Naive thymus-derived CD4-positive, alpha-beta T cell (primary cell): ENCODE measurements at places on chromosomes 5 and 9. TPM values are rescaled to one million over a fixed set of nuclear protein-coding genes. Genes with fewer than 3 reads are reported as not detected.

DNA sequence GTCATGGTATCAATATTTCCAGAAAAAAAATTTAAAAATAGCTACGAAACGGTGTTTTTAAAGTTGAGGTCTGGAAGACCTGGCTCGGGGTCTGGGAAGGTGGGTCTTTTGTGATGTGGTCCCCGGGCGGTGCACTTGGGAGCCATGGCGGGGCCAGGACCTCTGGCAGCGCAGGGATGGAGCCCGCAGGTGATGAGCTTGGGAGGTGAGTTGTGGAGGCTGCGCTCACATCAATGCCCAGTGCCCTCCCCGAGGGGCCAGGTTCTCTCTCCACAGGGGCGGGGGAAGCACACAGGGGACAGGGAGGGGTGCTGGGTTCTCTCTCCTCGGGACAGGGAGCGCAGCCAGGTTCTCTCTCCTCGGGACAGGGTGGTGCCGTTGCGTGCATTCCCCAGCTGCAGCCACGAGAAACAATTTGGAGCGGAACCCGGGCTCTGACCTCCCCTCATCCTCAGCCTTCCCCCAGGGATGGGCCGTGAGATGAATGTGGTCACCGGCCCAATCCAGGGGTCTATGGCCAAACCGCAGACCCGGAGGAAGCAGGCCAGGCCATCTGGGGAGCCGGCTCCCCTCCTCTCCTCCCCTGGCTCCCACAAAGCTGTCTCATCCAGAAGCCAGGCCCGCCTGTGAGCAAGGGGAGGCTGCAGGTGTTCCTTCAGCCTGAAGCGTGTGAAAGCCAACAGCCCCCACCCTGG lies 25.8 kb downstream of the DBH start:
- DNase-seq, result no peak

- DNase-seq, result no peak
Measured at GRCh38 chr9:121326130-121326838, 43.8 kb downstream of the STOM start.

Gene SPATA31D4
- not detected for total RNA-seq

DNA sequence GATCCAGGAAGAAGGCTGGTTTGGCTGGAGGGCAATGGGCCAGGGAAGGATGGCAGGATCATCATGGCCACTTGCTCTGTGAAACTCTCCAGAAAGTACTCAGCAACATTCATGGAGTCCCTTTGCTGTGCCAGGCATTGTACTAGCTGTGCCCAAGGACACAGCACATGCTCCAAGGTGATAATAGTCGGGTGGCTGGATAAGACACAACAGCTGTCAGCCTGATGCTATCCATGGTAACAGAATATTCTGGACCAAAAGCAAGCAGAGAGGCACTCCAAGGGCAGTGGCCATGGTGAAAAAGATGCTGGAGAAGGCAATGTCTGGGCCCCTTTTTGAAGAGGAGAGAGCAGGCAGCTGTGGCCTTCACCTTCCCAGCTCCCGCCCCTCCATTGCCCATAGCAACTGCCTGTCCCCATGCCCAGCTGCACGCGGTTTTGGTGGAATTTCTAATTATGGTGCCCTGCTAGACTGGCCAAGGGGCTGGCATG lies 113.8 kb upstream of the CPEB4 start:
- DNase-seq, result no peak

Gene GPR150
- 0.66 TPM for total RNA-seq

Gene GRXCR2
- not detected for total RNA-seq

DNA sequence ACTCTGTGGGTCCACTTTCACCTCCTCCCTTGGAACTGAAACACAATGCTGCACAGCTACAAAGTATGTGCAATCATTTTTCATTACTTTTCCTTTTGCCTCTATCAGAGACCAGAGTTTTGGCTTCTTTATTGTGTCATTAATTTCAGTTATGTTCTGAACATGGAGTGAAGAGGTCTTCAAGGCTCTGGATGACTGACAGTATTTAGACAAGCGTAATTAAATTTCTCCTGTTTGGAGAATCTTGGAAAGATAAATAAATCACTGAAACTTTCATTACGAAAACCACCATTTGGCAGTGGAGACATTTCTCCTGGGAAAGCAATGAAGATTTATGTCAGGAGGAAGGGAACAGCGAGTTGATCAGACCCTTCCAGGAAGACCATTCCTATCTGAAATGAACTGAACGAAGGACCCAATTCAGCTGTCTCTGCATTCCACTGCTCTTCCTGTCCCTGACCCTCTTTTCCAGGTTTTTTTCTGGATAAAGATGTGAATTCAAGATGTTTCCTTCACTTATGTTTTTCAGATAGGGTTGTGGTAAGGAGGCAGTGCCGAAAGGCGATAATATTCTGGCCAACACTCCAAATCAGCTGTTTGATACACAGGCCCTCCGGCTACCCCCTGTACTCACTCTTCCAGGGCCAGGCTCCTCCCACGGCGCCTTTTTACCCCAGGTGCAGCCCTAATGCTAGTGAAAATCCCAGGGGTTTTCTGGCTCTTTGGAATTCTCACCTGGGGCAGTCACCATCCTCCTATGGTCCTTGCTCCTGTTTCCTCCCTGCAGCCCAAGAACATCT lies 77.2 kb upstream of the OSMR start:
- DNase-seq, result no peak

DNA sequence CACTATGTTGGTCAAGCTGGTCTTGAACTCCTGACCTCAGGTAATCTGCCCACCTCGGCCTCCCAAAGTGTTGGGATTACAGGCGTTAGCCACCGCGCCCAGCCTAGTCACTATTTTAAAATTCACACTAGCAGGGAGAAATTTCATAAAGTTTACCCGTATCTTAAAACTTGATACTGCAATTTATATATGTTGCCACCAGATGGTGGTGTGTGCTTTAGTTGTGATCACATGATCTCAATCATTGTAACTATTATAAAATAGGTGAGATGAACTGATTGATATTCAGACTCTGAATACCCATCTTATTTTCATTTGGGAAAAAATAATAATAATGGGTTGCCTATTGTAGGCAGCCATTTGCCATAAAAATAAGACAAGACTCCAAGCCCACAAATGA lies 1330.4 kb upstream of the WWC1 start:
- DNase-seq, result no peak

DNA sequence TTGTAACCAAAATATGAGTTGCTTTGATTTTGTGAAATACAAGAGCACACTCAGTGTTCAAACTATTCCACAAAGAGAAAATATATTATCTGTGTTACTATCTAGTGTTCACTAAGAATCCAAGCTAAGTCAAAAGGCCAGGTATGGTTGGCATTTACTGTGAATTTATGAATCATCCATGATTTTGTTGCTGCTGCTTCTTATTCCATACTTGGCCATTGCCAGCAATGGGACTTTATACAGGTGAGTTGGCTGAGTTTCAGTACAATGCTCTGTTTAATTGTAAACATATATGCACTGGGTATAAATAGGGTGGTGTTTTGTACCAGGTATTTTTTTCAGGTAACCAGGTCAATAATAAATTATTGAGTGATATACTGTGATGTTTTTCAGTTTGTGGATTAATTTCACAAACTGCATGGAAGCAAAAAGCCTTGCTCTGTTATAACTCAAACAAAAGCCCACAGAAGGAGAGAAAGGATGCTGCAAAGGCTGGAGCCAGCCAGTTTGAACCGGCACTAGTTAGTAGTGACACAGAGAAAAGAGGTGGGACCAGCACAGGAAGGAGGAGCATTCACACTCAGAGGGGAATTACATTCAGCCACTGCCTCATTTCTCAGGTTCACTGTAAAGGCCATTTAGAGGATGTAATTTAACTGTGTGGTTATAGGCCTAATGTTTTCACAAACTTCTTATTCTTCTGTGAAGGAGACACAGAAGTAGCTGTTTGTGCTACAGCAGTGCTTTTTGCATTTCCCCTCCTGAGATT lies 381.8 kb downstream of the ADGRV1 start:
- DNase-seq, result peak; percentile 27

DNA sequence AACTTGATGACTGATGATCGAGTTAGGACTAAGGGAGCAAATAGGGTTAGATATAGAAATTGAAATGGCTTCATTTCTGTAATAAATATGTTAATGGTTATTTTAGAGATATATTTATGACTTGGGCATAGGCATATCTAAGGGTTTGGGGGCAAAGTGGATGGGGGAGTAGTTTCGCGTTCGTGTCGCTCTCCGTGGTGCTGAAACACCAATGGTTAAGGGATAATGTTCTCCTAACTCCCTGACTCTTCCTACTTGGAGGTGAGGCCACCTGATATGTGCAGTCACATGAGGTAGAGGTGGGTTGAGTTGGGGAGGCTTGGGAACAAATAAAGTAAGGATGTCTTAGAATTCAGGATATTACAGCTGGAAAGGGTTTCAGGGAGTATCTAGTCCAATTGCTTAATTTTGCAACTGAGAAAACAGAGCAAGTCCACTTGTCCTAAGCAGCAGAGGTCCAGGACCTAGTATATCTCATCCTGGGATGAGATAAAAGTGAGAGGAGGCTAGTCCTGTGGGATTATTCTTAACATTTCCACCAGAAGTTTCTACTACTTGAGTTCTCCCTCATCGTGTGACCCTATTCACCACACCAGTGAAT lies 44.0 kb upstream of the MAP1B start:
- no peak for DNase-seq

GRCh38 chr5:90161414-90161813 lies 248.1 kb downstream of the CETN3 start:
- DNase-seq, result no peak

DNA sequence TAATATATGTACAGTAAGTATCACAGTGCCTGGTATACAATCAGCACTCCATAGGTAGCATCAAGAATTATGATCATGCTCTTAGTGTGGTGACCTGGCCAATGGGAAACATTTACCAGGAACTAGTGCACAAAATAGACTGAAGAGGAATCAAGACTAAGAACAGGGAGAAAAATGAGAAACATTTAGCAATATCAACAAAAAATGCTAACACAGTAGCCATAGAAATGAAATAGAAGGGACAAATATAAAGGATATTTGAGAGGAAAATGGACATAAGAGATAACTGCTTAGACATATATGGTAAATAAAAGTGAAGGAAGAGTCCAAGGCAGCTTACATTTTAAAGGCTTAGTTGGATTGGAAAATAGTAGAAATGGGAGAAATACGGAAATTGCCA lies 16.5 kb upstream of the SPATA9 start:
- no peak for DNase-seq
